CD4-positive, alpha-beta T cell treated with Interleukin-6 for 4 hours (primary cell): ENCODE measurements at places on chromosomes 13 and 19.

GRCh38 chr13:111017755-111018459, 97.2 kb upstream of the ARHGEF7 start:
- no peak for DNase-seq

DNA sequence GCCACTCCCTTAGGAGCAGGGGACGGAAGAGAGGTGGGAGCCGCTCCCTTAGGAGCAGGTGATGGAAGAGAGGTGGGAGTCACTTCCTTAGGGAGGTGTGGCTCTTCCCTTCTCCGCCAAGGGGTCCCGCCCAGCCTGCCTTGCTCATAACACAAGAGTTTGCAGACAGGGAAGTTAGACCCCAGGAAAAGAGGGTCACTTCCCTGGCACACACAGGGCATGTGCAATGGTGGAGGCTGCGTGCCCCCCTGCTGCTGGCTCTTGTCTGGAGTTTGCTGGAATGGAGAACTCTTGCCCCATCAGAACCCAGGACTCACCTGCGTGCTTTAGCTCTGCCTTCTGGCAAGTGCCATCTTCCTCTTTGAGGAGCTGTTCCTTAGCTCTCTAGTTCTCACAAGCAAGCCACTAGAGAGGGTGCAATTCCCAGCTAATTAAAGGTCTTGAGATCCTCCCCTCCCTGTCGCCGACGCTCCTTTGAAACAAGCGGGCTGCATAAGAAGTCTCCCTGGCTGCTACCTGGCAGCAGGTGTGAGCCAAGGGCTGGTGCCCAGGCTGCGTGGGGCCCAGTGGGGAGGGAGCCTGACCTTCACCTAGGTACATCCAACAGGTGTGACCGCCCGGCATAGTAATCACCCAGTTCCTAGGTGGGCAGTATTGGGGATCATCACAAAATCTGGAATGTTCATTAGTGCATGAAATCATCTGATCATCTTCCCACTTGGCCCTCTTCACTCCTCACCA, 281.6 kb downstream of the ZNF536 start:
- DNase-seq = no peak

DNA sequence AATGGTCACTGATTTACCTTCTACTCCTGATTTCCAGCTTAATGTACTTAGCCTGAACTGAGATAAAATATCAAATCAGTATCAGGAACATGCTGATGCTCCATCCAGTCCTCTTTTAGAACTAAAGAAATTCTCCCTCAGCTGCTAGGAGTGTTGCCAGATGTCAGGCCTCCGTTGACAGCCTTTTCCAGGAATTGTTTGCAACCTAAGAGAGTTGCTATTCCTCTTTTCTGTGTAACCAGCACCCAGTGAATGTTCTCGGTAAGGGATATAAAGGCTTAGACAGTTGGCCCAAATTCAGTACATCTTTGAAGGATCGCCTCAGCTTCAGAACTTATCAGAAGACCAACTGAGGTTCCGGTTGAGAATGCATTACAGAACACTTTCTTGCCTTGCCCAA, 559.0 kb downstream of the PCDH17 start:
- DNase-seq = no peak

DNA sequence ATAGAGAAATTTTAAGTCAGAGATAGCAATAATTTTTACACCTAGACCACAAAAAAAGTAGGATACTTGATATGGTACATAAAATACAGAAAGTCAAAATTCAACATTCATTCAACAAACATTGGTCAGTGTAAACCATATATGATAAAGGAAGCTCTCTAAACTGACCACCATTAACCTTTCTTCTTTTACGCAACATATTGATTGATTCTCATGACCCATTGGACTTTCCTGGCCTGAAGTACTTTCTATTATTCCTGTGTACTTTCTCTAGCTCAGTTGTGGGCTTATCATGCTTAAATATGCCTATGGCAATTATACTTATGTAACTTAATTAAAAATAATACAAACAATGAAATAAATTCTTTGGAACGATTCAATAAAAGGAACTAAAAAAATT, 10.7 kb downstream of the PIBF1 start:
- no peak for DNase-seq

DNA sequence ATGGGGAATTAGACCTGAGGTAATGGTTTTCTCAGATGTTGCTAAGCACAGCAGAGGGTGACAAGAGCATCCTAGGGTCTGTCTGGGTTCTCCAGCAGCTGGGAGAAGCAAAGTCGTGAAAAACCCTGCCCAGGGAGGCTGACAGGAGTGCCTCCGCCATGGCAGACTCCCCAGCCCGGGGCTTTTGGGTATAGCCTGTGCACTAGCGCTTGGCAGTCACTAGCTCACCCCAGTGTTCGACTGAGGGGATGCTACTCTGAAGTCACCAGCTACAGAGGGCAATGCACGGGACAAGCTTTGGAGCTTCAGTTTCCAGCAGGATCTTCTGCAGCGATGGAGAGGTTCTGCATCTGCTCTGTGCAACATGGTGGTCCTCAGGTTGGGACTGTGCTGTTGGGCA, 87.5 kb downstream of the ING1 start:
- peak; percentile 23 for DNase-seq

- DNase-seq = no peak
Observed at GRCh38 chr13:20408181-20408580, 117.5 kb downstream of the CRYL1 start.

DNA sequence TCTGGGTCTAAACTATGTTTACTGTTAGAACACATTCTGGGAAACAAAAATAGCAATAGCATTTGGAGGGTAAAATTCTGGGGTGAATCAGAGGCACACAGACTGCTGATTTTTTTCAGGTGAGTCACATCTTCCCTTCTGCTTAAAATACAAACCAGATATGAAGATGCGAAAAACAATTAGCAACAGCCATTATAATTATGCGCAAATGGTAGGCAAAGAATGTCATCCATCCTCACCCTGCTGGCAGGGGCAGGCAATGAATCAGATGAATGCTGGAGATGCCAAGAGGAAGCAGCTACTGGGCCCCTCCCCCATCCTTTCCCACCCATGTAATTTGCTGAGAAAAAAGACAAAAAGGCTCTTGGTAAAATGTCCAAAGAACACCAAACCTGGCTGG, 282.9 kb downstream of the KLF5 start:
- no peak for DNase-seq

DNA sequence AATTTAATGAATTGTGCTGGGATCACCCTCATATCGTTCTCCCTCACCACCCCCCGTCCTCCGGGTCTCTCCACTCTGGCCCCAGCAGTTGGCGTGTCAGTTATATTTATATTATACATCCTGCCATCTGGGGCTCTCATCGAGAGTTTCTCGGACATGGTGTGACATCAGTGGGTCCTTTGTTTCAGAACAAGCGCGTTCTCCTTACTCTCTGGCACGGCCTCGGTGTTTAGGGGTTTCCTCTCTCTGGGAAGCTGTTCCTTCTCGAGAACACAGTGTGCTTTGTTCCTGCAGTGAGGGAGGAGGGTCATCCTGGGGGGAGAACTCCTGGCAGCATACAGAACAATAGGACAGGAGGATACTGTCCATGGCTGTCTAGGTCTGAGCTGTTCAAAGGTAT, 9.8 kb upstream of the MCF2L start:
- DNase-seq = no peak

DNA sequence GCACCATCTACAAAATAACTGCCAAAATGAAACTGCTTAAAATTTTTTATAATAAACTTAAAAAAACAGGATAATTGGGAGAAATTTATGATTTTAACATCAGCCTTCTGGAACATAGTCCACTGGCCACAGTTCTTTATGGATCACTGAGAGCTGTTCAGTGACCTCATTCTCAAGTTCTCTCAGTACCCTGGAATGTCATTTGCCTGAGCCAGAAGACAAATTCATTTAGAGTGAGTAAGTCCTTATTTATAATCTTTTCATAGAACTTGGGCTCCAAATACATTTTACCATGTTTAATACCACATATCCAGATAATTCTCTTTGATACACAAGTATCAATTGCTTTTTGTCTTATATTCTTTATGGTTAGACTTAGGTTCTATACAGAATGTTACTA, 87.6 kb downstream of the CAB39L start:
- DNase-seq = no peak

DNA sequence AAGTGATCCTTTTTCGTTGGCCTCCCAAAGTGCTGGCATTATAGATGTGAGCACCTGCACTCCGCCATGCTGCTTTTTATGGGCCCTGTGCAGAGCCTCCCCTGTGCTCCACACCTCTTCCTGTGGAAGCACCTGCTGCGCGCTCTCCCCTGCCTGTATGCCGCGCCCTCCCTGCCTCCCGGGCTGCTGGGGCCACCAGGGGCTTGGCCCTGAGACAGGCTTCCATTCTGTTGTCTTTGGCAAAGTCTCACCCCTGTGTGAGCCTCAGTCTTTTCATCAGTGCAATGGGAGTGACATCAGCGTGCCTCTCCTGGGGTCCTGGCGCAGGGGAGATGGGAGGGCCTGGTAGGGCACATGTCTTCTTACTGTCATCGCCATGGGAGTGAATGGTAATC, 1.3 kb downstream of the FAM174C start:
- DNase-seq = peak; percentile 51
